ENCODE measurements at places on chromosomes 6 and 20.

DNA sequence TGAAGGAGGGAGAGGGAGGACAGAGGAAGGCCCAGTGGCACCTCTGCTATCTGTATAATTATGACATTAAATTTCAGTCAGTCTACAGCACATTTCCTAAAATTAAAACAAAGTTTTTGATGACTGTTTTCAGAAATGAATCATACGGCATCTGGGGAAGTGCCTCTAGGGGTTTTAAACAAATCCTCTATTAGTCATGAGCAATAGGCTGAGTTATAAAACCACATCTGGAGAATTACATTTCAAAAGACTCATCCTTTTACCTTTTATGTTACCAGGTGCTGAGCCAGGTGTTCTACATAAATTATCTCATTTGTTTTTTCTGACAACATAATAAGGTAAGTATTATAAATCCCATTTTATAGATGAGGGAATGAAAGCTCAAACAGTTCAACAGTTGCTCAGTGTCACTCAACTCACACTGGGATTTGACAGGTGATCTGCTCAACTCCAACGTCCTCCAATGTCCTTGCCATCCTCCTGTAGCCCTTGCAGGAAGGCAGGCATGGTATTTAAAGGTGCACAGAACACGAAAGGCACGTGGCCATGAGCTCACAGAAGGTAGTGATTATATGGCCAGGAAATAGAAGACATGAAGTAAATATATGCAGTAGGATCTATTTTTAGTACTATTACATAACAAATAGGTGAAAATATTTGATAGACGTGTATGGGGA is 184.2 kb upstream of the MAN1A1 start:
- no peak for DNase-seq

GRCh38 chr6:111523484-111524167 is 40.6 kb upstream of the REV3L start:
- DNase-seq: no peak

DNA sequence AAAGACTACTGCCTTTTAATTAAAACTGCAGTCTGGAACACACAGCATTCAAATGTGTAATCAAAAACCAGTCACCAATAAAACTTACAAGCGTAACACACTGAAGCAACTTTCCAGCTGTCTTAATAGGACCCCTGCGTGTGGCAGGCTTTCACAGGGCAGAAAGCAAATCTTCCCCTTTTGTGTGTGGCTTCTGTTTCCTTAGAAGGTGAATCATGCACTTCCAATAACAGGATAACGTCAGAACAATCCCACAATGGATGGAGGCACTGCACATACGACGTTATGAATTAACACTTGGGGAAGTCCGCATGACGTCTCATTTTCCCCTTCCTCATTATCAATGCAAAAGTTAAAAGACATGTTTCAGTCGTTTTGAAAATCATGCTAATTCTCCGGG is 44.8 kb downstream of the INSM1 start:
- no peak for DNase-seq

DNA sequence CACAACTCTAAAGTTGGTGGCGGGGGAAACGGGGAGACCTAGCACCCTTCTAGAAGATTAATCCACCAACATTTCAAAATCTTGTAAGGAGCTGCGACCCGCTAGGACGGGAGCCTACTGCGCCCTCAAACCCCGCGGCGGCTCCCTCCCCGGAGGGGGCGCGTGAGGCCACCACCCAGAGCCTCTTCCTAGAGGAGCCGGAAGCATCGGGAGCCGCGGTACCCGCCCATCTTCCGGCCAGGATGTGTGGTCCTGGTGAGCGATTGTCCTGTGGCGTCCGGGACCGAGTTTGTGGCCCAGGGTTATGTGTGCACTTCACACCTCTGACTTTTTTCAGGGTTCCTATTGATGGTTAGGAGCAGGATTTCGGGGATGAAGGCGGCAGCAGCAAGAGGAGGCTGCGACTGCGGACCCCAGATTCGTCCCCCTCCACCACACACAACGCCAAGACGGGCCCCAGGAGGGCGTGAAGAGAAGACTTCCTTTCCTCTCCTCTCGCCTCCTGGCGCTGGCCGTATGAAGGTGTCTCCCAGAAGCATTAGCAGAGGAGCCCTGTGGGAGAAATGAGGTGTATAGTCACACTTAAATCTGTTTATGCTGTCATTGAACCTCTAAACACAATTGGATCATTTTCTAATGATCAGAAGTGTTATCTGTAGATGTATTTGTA is 10.7 kb downstream of the ZNF165 start:
- no peak for DNase-seq

- no peak for DNase-seq
These were observed 219.8 kb downstream of the HIVEP2 start for GRCh38 chr6:142725024-142725770.

DNA sequence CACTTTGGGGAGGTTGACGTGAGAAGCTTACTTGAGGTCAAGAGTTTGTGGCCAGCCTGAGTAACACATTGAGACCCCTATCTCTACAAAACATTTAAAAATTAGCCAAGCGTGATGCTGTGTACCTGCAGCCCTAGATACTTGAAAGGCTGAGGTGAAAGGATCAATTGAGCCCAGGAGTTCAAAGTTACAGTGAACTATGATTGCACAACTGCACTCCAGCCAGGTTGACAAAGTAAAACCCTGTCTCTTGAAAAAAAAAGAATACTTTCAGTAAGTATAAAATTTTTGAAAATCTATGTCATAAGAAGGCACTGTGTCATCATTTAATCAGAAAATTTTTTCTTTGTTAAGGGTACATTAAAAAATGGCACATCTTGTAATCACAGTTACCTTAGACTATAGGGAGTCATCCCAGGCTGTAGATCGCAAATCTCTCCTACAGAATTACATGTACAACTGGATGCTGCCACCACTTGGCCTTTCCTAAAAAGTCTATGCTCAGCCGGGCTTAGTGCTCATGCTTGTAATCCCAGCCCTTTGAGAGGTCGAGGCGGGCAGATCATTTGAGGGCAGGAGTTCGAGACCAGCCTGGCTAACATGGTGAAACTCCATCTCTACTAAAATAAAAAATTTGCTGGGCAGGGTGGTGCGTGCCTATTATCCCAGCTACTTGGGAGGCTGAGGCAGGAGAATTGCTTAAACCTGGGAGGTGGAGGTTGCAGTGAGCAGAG is 17.0 kb upstream of the MRS2 start:
- no peak for DNase-seq

GRCh38 chr6:56934876-56935275 is 20.0 kb upstream of the BEND6 start:
- DNase-seq: no peak
